Endothelial cell of umbilical vein (primary cell): ENCODE measurements at places on chromosomes 13 and 19. TPM values are rescaled to one million over a fixed set of nuclear protein-coding genes. Genes with fewer than 3 reads are reported as not detected.

- peak; percentile 29 for DNase-seq
- H3K4me3 ChIP-seq = no peak overlapping the region
- H3K27me3 ChIP-seq = no peaks in the 10 kb centered on the region
- no peak overlapping the region for H3K27ac ChIP-seq
These were observed 10.2 kb upstream of the CCDC97 start for GRCh38 chr19:41299755-41300089.

DNA sequence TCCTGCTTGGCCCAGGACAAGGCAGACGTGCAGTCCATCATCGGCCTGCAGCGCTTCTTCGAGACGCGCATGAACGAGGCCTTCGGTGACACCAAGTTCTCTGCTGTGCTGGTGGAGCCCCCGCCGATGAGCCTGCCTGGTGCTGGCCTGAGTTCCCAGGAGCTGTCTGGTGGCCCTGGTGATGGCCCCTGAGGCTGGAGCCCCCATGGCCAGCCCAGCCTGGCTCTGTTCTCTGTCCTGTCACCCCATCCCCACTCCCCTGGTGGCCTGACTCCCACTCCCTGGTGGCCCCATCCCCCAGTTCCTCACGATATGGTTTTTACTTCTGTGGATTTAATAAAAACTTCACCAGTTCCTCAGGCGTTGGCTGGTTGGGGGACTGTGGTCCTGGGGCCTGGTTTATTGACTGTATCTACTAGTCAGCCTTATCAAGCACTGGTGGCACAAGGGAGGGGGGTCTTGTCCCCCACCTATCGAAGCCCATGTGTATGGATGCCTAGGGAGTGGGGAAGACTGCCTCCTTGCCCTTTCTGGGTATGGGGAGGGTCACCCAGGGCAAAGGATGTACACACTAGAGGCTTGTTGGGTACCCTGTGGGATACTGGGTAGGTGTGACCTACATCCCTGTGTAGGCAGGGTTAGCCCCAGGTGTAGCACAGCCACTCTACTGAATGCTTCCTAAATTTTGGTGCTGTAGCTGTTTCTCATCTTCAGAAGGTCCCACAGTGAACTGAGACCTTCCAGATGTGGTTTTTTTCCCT is 4.4 kb downstream of the CHMP2A start:
- H3K4me3 ChIP-seq = no peak overlapping the region
- H3K36me3 ChIP-seq = peaks cover 14% of the 10 kb centered on the region
- peaks cover 28% of the 10 kb centered on the region for H3K4me1 ChIP-seq
- no peak overlapping the region for H3K27ac ChIP-seq
- H3K27me3 ChIP-seq = no peaks in the 10 kb centered on the region

FOXA3 gene
- not detected in 2 replicates for total RNA-seq

SPRYD7 gene
- total RNA-seq = 7.0 and 7.5 TPM in 2 replicates

ATG4D gene
- 19.8 and 21.8 TPM in 2 replicates for total RNA-seq

WDFY2 gene
- 5.5 TPM in 2 replicates for total RNA-seq
